ENCODE measurements at places on chromosomes 16 and 17.

DNA sequence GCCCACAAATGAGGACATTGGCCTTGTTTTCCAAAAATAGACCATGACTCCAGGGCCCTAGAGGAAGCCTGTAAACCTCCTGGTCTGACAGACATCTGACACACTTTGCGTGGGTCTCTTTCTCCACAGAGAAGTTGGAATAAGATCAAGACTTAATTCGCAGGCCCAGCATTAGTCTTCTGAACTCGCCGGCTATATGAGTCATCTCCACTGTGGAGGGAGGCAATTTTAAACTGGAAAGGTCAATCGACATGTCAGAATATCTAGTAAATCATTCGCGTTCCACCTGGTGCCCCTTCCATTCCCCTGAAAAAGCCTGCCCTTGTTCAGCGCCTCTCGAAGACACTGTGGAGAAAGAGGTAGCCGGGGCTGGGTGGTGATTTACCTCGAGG is 140.1 kb downstream of the CLEC16A start:
- DNase-seq: peak; percentile 29

DNA sequence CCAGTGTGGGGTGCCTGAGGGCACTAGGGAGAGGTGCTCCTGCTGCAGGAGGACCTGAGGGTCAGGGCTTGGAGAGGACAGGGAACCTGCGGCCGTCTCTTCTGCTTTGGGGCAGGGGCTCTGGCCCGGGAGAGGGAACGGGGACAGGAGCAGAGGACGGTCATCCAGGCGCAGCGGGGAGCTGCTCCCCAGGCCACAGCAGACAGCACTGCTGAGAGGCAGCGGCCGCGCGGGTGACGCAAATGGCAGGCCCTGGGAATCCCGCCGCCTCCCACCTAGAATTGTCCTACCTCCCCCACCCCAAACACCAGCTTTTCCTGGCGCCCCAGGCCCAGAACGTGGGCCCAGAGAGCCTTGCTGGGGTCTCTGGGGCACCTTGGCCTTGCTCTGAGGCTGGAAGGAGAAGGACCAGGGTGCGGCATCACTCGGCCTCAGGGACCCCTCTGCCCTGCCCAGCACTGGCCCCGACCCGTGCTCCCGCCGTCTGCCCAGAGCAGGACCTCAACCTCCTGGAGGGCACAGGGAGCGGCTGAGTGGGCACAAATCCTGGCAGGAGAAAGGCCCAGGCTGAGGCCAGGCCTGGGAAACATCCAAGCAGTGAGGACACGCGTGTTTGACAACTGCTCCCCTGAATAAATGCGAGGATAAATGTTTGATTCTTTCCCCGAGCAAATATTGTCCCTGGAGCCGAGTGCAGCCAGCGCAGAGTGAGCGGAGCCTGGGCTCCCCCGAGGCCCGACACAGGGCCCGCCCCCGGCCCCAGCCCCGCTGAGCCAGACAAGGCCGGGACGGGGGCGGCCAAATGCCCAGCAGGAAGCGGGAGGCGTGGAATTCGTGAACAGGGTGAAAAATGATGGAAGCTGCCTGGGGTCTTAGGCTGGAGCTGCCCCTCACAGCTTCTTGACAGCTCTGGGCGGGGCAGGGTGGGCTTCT is 8.5 kb downstream of the SSTR5 start:
- DNase-seq: peak; percentile 42

DNA sequence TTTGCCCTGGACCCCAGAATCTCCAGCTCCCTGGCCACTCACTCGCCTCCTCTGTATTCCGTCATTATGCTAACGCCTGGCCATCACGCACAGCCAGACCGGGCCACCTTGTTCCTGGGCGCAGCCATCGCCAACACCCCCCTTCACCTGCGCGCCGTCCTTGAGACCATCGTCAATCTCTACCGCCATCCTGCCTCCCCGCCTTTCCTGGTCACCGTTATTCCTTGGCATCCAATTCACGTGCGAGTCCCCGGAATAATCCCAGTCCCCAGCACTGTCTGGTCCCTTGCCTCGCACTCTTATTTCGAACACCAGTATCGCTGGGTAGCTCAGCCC is 541 bp downstream of the VKORC1 start:
- no peak for DNase-seq

- no peak for DNase-seq
Measured at GRCh38 chr17:74877592-74878548, 5.1 kb upstream of the FDXR start.

DNA sequence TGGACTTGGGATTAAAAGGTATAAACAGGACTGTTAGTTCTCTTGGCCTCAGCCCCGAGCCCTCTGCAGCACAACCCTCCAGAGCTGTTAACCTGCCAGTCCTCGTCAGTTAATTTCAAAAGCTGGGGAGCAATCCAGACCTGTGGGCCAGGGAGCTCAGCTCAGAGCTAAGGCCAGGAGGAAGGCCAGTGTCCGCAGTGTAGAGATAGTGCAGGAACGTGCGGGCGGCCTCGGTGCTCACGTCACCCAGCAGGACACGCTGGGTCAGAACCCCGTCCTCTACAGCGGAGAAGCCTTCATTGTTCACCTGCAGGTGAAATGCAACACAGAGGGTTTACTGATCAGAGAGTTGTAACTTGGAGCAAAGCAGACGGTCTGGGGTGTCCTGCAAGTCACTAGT is 15.4 kb upstream of the NLRC3 start:
- no peak for DNase-seq

DNA sequence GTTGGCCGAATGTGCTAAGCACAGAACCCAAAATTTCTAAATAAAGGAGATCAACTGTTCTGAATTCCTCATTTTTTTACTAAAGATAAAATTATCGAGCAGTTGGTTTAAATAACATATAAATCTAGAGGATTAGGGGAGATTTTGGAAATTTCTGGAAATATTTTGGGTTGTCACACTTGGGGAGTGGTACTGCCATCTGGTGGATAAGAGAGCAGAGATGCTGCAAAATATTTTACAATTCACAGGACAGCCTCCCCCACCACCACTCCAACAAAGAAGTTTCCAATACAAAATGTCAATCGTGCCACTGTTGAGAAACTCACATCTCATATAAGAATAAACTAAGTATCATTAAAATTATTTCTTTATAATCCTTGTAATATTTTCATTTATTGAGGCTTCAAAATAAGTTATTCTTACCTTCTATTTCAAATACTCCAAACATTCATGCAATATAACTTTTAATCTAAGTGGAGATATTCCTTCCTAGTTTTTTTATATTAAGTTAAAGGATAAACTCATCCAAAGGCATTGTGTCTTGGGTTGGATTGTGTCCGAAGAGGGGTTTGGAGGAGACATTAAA is 17.0 kb upstream of the ABCA8 start:
- DNase-seq: peak; percentile 75
